ENCODE measurements at places on chromosomes 5 and 9.
A peak's percentile ranks its signal among the peaks of the same experiment; 100 is the strongest.

DNA sequence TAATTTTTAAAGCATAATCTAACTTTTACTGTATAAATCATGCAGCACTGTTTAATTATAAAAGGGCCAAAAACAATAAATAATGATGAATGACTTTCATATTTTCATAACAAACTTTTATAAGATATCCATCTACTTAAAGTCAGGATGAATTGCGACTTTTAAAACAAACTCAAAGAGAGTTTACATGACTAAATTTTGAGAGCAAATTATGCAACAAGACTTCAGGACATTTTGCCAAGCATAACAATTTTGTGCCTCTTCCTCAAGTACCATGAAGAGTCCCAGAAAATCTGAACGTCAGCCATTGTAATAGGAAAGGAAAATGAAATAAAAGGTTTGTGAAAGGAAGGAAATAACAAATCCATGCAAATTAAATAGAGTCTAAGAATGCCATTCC lies 24.4 kb downstream of the ERAP1 start:
- no peak overlapping the region for H3K4me3 ChIP-seq
- no peaks in the 10 kb centered on the region for H3K27me3 ChIP-seq
- no peak overlapping the region for H3K27ac ChIP-seq
- no peaks in the 10 kb centered on the region for H3K4me1 ChIP-seq

GRCh38 chr5:169637549-169638121 lies 560 bp downstream of the DOCK2 start:
- no peak for DNase-seq
- H3K27ac ChIP-seq, result no peak overlapping the region
- H3K36me3 ChIP-seq, result no peaks in the 10 kb centered on the region
- no peak overlapping the region for H3K4me3 ChIP-seq
- no peaks in the 10 kb centered on the region for H3K4me1 ChIP-seq

DNA sequence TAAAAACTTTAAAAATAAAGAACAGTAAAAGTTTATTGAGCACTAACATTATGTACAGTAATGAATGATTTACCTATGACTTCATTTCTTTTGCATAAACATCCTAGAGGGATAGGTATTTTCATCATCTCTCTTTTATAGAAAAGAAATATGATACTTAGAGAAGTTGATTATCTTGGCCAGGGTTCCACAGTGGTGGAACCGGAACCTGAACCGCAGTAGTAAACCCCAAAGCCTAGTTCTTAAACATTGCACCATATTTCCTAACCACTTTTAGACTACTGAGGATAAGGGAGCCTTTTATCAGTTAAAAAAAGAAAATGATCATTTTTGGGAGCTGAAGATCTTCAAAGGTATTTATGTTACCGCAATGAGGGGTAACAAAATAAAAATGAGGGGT lies 205.7 kb upstream of the SGCD start:
- H3K27ac ChIP-seq, result no peak overlapping the region
- H3K36me3 ChIP-seq, result no peaks in the 10 kb centered on the region
- no peaks in the 10 kb centered on the region for H3K4me1 ChIP-seq
- no peaks in the 10 kb centered on the region for H3K27me3 ChIP-seq

DNA sequence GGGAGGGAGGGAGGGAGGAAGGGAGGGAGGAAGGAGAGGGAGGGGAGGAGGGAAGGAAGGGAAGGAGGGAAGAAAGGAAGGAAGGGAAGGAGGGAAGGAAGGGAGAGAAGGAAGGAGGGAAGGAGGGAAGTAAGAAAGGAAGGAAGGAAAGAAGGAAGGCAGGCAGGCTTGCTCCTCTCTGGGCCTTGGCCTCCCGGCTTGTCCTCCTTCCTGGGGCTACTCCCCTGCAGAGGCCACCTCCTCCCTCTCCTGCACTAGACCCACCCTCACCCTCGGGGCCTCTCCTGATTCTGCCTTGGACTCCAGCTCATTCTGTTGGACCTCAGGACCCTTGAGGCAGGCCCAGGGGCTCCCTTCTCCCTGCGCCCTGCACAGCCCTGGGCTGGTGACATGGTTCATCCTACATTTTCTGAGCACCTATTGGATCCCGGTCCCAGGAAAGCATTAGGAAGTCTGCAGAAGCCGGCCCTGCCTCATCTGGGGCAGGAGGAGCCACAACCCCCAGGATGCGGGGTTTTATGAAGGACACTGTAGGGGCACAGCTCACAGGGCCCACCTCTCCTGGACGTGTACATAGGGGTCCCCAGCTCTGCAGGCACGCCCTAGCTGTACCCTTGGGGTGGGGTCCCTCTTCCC lies 23.0 kb downstream of the LHX3 start:
- no peak overlapping the region for H3K27ac ChIP-seq
- H3K4me3 ChIP-seq, result no peak overlapping the region
- peaks cover 7% of the 10 kb centered on the region for H3K27me3 ChIP-seq
- H3K36me3 ChIP-seq, result no peaks in the 10 kb centered on the region
- H3K4me1 ChIP-seq, result no peaks in the 10 kb centered on the region

DNA sequence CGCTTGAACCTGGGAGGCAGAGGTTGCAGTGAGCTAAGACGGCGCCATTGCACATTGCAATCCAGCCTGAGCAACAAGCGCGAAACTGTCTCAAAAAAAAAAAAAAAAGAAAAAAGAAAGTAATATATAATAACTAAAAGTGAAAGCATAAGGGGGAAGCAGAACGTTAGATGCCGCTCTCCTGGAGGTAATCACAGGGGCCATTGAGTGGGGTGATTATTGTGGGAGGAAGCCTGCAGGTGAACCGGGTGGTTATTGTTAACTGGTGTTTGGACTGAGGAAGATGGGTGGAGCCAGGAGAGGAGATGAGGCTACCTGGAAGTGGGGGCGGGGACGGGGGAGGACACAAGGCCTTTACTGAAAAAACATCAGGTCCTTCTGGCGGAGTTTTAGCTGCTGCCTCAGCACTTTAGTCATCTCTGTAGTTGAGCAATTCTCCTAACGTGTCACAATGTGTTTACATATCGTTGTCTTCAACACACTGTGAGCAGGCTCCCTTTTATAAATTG lies 5.3 kb upstream of the TJP2 start:
- H3K4me3 ChIP-seq, result no peak overlapping the region
- H3K4me1 ChIP-seq, result no peaks in the 10 kb centered on the region
- H3K36me3 ChIP-seq, result no peaks in the 10 kb centered on the region
- H3K27me3 ChIP-seq, result peaks cover 2% of the 10 kb centered on the region

DNA sequence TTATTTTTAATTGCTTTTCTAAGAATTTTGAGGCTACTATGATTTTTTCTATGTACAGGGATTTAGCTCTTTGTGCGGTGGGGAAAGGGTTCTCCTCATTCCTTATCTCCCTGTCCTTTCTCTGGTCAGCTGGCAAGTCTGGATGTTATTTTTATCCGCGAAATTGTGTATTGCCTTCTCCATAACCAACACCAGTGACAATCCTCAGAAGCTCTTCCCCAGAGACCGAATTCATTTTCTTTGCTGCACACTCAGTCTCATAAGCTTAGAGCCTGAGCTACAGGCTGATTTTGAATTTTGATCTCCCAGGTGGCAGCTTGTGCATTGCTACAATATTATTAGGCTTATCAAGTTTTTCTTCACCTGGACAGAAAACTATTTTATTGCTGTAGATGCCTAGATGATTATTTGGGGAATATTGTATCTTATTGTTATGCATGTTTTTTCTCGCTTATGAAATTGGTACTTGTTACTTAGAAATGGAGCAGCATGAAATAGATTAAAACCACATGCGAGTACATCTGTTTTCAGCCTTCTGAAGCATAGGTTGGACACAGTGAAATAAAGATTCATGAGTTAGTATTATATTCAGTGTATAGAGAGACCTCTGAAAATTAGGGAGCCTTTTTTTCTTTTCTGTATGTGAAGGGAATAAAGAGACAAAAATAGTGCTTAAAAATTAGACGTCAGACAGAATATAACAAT lies 27.3 kb downstream of the CPEB4 start:
- no peak for DNase-seq
- H3K27me3 ChIP-seq, result no peaks in the 10 kb centered on the region
- H3K36me3 ChIP-seq, result no peaks in the 10 kb centered on the region
- peaks cover 12% of the 10 kb centered on the region for H3K4me1 ChIP-seq
- H3K4me3 ChIP-seq, result peak overlapping the region; percentile 25

DNA sequence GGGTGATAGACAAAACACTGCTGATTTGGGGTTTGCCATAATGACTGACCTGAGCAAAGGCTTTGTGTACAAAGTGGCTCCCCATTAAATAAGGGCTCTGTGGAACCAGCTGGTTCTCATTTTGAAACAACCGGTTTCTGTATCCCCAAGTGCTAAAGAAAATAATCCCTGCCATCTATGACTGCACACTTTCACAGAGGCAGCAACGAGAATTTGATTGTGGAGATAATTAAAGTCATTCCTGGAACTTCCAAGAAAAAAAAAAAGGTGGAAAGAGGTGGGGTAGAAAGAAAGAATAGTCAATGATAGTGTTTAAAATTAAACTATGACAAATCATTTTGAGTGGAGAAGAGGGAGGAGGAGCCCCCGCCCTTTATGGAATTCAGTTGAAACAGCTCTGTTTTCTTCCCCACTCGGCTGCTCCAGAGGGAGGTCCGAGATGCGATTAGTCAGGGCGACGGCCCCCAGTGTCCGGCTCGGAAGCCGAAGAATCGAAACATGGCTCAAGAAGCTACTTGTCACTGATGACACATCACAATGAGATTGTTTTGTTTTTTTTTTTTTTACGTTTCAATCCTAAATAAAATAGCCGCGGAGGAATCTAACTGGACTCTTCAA lies 38.4 kb downstream of the EBF1 start:
- peak; percentile 59 for DNase-seq
- no peaks in the 10 kb centered on the region for H3K36me3 ChIP-seq

GRCh38 chr9:70390933-70391341 lies 23.5 kb downstream of the KLF9 start:
- H3K27me3 ChIP-seq, result no peaks in the 10 kb centered on the region
- H3K4me1 ChIP-seq, result no peaks in the 10 kb centered on the region
- no peak overlapping the region for H3K27ac ChIP-seq

DNA sequence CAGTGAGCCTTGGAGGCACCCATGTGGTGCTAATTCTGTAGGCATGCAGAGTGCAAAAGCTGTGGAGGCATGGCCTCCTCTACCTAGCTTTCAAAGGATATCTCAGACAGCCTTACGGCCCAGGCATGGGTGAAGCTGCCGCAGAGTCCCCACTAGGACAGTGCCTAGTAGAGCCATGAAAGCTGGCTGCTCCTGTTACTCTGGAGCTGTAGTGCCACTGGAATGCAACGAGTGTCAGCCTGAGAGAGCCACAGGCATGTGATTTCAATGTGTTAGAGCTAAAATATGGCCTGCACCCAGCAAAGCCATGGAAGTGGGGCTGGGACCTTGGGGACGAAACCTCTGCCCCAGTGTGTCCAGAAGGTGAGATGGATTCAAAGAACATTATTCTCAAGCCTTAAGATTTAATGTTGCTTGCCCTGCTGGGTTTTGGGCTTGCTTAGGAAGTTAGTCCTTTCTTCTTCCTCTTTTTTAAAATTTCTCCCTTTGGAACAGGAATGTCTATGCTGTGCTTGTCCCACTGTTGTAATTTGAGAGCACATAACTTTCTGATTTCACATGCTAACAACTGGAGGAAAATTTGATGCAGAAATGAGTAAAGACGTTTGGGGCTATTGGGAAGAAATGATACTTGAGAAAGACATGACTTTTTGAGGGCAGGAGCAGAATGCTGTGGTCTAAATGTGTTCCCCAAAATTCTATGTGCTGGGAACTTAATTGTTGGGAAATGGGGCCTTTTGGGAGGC lies 298.4 kb downstream of the PSAT1 start:
- no peaks in the 10 kb centered on the region for H3K4me1 ChIP-seq
- no peak for DNase-seq
- no peaks in the 10 kb centered on the region for H3K27me3 ChIP-seq
- no peak overlapping the region for H3K27ac ChIP-seq
- H3K36me3 ChIP-seq, result no peaks in the 10 kb centered on the region

DNA sequence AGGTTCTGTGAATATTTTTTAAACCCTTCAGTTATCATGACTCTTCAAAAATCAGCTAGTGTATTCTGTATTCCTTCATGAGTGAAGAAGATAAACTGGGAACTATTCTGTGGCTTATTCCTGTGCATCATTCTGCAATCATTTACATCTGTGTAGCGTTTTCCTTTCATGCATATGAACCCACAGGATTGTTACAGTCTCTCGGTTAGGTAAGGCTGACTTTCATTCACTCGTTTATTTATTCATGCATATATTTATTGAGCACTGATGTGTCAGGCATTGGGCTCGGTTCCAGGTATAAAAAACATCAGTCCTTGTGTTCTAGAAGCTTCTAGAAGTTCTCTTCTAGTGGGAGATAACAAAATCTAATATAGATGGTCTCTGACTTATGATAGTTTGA lies 318.4 kb downstream of the MAN2A1 start:
- H3K36me3 ChIP-seq, result no peaks in the 10 kb centered on the region
- H3K27ac ChIP-seq, result no peak overlapping the region
- no peak overlapping the region for H3K4me3 ChIP-seq
- H3K27me3 ChIP-seq, result no peaks in the 10 kb centered on the region
- no peaks in the 10 kb centered on the region for H3K4me1 ChIP-seq

DNA sequence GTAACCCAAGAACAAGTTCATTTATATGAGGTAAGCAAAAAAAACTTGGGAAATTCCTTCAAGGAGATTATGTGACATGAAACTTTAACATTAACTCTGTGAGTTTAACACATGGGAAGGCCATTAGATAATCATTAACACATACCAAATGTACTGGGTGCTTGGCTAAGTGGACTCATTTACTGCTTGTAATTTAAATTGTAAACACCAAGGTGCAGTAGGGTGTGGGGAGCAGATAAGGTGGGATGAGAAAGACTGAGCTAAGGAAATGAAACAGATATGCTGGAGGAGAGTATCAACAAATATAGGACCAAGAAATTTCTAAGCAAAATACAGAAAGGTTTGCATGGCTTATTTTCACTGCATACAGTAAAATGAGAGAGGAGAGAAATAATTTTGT lies 2384.8 kb upstream of the ACO1 start:
- H3K4me3 ChIP-seq, result no peak overlapping the region
- H3K4me1 ChIP-seq, result no peaks in the 10 kb centered on the region
- DNase-seq, result no peak
- H3K36me3 ChIP-seq, result no peaks in the 10 kb centered on the region
- no peak overlapping the region for H3K27ac ChIP-seq

DNA sequence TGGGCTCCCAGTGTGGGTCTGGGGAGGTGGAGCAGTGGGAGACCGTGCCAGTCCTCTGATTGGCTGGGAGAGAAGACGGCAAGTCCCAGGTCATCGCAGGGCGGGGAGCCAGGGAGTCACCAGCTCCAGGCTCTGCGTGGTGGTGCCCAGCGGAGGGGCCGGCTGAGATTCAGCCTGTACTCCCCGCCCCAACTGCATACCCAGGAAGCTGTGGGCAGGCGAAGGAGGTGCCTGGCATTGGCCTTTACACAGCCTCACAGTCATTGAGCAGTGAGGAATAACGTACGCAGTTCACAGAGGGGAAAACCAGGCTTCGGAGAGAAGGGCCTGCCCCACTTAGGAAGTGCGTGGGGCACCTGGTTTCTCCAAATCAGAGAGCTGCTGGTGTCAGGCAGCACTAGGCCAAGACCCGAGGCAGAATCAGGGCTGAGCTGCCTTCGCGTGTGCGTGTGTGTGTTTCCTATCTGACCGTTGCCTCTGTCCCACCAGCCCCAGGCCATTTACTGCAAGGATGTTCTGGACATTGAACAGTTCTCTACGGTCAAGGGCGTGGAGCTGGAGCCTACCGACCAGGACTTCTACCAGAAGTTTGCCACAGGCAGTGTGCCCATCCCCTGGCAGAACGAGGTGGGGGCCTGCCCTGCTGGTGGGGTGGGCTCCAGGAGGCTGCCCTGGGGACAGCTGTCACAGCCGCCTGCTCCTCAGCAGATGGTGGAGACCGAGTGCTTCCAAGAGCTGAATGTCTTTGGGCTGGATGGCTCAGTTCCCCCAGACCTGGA lies 6.2 kb upstream of the PRR7 start:
- no peak overlapping the region for H3K4me3 ChIP-seq
- peaks cover 14% of the 10 kb centered on the region for H3K4me1 ChIP-seq
- peaks cover 5% of the 10 kb centered on the region for H3K36me3 ChIP-seq
- DNase-seq, result no peak
- peaks cover 10% of the 10 kb centered on the region for H3K27me3 ChIP-seq
